ENCODE measurements at places on chromosomes 3 and 15.

DNA sequence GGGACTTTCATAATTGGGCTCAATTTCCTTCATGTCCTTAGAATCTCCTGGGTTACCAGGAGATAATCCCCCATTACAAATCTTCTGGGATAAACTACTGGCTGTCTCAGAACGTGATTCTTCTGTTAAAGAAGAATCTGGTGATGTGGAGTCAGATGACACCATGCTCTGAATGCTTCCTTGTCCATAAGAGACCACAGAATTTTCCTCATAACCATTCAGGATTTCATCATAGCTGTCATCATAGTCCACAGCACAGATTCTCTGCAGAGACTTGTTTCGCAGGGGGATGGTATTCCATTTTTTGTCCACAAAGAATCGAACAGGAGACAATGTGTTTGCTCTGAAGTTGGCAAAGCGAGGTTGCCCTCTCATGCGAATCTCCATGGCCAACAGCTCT is 109.8 kb upstream of the TSPAN3 start:
- no peak for DNase-seq

GRCh38 chr3:15899388-15899787 is 101.6 kb upstream of the ANKRD28 start:
- no peak for DNase-seq

- DNase-seq = no peak
These were observed 763 bp upstream of the CNTN6 start for GRCh38 chr3:1092061-1092460.

DNA sequence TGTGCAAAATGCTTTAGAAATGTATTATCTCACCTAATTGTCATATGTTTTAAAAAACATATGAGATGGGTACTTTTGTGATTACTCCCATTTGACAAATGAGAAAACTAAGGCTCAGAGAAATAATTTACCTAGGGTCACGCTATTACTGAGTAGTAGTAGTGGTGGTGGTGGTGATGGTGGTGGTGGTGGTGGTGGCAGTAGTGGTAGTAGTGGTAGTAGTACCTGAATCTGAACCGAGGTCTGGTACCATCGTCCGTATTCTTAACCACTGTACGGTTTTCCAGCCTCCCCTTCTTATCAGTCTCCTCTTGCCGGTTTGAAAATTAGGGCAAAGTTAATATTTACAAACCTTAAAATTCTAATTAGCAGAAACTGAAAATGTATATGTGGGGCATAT is 102.4 kb downstream of the KLHL25 start:
- no peak for DNase-seq

- no peak for DNase-seq
These were observed 79.0 kb upstream of the CDV3 start for GRCh38 chr3:133494469-133494868.

DNA sequence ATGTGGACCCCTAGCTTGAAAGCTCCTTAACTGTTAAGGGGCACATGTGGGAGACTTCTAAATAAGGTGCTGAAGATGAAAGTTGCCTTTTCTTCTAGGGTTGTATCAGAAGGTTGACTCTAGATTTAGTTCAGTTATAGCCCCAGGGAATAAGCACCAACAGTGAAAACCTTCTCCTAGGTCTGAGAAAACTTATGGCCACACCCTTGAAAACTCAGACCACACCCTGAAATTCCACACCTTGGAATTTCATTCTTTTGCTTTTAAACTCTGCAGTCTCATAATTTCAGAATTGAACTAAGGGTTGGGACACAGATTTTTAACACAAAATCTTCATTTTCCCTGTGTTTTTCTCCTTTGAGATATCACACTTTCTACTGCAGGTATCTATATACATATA is 355.8 kb upstream of the IL12A start:
- DNase-seq = no peak
